ENCODE measurements at places on chromosomes 3 and 15.

GRCh38 chr15:57972864-57973263 lies 92.6 kb downstream of the ALDH1A2 start:
- no peak for DNase-seq

DNA sequence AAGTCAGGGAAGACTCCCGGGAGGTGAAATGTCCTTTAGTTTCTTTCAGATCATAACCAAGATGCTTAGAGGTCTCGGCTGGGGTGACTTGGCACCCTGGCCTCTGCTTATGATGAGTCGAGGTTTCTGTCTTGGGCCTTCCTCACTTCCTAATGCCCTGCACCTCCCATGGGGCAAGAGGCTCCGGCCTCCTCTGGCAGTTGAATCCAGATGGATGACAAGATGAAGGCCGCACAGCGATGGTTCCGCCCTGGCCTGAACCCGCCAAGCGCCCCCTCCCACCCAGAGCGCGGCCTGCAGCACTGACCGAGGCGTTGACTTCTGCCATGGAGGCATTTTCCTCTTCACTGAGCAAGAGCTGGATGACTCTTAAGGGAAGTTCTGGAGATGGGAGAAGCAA lies 31.3 kb downstream of the MUC20 start:
- DNase-seq: no peak

DNA sequence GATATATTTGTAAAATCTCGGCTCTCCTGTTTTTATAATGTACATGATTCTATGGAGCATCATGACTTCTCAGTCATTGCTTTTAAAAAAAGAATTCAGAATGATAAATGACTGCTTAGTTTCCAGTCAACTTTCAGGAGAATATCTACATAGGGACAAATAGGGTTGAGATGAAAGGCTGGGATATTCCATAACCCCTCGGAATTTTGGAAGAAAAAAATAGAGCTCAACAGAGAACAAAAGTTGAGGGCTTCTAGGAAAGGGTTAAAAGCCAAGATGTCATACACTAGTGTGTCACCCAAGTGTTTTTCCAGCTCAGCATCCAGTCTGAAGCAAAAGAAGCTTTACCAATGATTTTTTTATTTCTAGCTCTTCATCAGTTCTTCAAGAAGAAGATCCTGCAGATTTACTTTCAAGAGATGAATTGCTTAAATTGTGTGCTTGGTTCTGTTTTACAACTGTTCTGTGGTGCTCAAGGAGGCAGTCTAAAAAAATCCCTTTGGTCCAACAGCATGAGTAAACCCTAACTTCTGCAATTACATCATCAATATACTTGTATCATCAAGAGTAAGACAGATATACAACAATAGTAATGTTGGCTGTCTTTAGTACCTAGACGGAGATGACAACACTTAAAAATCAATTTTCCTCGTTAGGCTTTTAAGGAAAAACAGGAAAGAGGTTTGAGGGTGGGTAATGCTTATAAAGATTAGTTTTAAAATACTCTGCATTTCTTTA lies 979 bp downstream of the UNC13C start:
- DNase-seq: no peak

- DNase-seq: no peak
Observed at GRCh38 chr15:62047282-62047827, 12.9 kb downstream of the VPS13C start.

DNA sequence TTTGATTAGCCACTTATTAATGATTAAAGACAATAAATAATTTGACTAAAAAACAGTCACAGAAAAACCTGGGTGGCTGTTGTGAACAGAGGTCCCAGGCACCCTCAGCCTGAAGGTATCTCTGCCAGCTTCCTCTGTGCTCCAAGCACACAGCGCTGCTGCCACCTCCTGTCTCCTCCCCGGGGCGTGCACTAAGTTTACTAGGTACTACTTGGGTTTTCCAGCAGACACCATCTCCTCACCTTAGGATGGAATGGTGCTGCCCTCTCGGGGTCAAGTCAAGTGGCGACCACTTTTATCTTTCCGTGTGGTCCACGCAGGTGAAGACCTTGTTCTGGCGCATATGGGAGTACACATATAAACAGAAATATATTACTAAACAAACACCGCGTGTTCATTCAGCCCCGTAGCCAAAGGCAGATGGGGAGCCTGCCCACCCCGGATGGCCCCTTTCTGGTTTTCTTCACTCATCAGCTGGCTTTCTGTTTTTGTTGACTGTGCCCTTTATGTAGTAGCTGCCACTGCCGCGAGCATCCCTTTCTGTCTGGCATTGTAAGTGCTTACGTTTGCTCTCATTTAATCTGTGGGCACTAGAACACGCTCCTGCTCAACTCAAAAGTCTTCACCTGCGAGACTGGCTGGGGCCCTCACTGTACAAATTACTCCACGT lies 128.0 kb downstream of the LRIG1 start:
- no peak for DNase-seq

- DNase-seq: no peak
Observed at GRCh38 chr3:179299999-179300613, 22.7 kb upstream of the ZNF639 start.

DNA sequence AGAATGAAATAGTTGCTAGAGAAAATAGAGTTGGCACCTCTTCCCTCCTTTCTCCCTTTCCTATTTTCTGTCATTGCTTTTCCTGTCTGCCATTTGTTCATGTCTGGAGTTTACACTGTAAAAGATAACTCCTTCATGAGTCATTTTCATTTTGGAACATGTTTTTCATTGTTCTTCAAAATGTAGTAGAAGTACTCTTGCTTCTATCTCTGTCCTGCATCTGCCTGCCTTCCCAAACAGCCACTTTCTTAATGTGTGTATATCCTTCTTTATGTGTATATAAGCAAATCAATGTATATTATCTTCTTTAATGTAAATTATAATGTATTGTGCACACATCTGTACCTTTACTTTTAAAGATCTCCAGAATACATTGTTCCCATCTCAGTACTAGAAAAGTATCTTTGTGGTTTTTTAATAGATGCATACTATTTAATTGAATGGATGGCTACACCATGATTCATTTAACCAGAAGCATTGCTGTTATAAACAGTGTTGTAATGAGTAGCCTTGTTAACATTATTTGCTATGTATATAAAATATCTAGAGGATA lies 41.1 kb downstream of the TSC22D2 start:
- DNase-seq: no peak

DNA sequence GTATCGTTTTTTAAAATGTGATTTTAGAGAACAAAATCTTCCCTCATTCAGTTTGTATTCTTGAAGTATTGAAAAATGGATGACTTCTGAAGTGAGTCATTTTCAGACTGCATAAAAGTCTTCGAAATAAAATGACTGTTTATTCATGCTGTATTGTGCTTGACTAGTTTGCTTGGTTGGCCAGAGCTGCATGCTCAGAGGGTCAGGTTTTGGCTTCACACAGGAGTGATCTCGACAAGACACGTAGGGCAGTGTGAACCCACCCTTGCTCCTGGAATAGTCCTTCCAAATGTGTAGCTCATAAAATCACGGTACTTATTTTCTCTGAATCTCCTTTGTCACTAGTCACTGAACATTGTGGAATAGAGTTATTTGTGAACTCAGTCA lies 73.3 kb downstream of the FNDC3B start:
- no peak for DNase-seq

DNA sequence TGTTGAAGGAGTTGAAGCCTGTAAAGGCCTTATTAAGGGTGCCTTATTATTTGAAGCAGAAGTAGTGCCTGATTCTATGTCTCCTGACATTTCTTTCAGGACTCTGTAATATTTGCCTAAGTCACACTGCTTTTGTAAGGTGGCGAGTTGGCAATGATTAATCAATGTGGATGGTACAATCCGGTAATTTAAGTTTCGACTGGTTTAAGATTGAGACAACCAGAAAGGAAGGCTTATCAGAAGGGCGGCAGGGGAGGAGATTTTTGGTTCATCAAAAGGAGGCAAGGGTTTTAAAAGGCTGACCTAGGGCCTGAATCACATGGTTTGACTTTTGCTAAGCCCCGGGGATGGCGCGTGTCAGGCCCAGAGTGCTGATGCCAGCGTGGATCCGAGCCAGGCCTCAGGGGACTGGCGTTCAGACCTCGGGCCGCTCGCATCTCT lies 830 bp upstream of the RNF13 start:
- DNase-seq: no peak

- DNase-seq: no peak
Observed at GRCh38 chr3:149442851-149443544, 31.5 kb upstream of the TM4SF4 start.

- no peak for DNase-seq
Observed at GRCh38 chr15:52037889-52038505, 19.0 kb downstream of the MAPK6 start.

GRCh38 chr3:38260474-38260873 lies 5.1 kb upstream of the SLC22A13 start:
- no peak for DNase-seq

- no peak for DNase-seq
Observed at GRCh38 chr3:72344236-72344635, 504.0 kb downstream of the SHQ1 start.
